ENCODE measurements at places on chromosomes 13 and 19.

DNA sequence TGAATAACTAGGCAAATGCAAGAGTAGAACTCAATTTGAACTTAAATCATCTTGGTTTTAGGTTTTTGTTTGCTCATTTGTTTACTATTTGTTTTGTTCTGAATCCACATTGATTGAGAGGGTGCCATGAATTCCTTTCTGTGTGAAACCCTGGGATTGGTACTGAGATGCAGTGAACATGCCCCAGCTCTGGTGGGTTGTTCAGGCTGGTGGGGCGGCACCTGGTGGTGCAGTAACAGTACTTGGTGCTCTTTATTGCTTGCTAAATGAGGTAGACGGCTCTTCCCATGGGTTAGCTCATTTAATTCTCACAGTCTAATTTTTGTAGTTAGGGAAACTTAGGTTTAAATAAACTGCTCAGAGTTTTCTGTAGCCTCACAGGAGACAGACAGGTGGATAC lies 48.4 kb downstream of the WASF3 start:
- peak; percentile 13 for DNase-seq

- no peak for DNase-seq
Measured at GRCh38 chr13:113989585-113990300, 15.9 kb upstream of the C13orf46 start.

DNA sequence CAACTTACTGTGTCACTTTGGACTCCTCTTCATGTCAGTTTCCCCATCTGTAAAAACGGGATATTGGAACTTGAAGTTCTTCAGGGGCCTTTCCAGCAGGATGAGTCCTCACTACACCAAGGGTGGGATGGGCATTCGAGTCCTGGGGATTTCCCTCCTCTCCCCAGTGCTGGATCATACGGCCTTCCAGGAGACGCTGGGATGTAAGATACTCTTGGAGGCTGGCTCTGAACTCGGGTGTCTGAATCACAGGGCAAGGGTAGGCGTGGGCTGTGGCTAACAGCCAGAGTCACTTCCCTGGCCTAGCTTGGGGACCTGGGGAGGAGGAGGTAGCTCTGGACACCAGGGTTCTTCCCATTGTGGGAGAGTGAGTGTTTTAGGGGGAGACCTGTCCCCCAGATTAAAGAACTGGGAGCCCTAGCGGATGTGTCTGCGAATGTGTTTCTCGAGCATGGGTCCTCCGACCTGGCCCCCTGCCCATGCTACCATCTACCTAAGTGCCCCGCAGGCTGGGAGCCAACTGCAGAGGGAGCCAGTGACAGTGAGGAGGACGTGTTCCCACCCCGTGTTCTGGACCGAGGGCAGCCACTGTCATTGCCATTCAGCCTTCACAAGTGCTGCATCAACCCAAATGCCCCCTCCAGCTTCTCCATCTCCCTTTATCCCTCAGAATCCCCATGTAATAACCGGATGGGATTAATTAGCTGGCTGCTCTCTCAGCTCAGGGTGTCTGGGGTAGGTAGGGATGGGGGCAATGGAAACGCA lies 2.4 kb upstream of the CYTH2 start:
- peak; percentile 56 for DNase-seq

DNA sequence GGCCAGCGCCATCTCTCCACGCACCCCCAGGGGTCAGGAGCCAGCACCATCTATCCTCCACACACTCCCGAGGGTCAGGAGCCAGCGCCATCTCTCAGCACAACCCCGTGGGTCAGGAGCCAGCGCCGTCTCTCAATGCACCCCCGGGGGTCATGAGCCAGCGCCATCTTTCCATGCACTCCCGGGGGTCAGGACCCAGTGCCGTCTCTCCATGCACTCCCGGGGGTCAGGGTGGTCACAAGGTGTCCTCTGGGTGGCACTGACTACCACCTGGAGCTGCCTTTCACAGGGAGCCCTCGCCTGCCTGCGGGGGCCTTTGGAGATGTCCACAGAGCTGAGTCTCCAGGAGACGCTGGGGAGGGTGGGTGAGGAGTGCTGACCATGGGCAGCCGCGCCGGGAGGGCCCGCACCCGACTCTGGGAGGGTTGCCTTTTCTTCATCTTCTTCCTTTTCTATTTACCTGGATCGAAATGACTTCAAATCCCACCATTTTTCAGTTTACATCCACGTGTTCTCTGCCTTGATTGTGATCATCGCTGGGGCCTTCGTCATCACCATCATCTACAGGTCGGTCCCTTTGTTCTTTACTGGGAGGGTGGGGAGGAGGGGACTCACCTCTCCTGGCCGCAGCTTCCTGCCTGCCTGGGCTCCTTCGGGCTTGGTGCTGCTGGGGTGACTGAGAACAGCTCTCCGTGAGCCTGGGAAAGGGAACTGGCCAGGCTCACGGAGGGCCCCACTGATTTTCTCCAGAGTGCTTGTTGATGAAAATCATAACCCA lies 19.1 kb downstream of the TEX29 start:
- DNase-seq = no peak

GRCh38 chr19:52494518-52494917 lies 33.0 kb upstream of the ZNF808 start:
- DNase-seq = no peak

DNA sequence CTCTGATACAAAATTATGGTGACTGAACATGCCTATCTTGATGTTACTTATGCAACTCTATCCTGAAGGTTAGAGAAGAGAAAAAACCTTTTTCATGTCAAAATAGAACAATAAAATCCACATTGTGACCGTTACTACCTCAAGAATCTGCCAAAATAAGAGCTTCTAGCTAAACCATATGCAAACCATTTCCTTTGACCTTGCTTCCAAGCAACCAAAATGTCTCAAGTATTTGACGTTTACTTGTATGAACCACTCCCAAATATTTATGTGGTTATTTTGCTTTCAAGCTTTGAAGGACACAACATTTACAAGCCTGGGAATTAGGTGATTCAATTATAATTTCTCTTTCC lies 13.9 kb downstream of the FOXO1 start:
- DNase-seq = no peak

DNA sequence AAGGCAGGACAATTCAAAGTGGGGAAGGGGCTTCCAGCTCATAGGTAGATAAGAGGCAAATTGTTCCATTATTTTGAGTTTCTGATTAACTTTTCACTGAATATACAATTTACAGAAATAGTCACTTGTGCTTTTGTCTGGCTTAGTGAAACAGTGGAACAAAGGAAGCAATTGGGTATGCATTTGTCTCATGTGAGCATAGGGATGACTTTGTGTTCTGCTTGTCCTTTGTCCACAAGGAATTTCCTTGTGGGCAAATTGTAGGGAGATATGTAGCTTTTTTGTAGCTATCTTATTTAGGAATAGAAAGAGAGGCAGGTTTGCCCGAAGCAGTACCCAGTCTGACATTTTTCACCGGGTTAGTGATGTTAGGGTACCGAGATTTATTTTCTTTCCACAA lies 1224.8 kb downstream of the SLITRK1 start:
- DNase-seq = no peak

DNA sequence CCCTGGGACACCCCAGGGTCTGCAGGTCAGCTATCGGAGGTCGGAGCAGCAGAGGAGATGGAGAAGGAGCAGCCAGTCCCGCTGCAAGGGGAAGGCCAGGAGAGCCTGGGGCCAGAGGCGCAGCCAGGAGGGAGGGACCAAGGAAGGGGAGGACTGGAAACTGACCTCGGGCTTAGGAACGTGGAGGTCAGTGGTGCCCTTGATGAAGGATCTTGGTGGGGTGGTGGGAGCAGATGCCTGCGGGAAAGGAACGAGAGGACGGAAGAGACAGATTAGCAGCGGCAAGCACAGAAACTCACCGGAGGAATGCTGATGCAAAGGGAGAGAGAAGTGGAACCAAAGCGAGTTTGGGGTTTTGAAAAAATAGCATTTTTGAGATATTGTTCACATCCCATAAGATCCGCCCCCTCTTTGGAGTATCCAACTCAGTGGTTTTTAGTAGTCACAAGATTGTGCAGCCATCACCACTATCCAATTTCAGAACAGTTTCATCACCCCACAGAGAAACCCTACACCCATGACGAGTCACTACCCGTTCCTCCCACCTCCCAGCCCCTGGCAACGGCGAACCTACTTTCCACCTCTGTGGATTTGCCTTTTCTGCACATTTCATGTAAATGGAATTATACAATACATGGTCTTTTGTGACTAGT lies 22.1 kb downstream of the PLEKHF1 start:
- DNase-seq = no peak

- no peak for DNase-seq
Measured at GRCh38 chr19:31541396-31541795, 192.2 kb upstream of the TSHZ3 start.

DNA sequence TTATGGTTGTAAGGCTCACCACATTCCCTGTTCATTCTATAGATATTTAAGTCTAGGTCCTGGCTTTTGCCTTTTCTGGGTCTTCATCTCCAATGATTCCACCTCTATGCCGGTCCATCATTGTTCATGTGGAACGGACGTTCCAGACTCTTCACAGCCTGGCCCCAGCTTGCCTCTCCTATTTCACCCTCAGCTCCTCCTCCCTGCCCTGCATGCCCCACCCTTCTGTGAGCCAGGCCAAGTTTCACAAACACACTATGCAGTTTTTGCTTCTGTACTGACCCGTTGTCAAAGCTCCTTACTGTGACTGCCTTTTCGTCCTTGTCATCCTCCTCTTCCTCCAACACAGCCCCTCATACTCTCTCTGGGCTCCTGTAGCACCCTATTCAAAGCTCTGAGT lies 31.3 kb downstream of the TEX26 start:
- DNase-seq = peak; percentile 11

DNA sequence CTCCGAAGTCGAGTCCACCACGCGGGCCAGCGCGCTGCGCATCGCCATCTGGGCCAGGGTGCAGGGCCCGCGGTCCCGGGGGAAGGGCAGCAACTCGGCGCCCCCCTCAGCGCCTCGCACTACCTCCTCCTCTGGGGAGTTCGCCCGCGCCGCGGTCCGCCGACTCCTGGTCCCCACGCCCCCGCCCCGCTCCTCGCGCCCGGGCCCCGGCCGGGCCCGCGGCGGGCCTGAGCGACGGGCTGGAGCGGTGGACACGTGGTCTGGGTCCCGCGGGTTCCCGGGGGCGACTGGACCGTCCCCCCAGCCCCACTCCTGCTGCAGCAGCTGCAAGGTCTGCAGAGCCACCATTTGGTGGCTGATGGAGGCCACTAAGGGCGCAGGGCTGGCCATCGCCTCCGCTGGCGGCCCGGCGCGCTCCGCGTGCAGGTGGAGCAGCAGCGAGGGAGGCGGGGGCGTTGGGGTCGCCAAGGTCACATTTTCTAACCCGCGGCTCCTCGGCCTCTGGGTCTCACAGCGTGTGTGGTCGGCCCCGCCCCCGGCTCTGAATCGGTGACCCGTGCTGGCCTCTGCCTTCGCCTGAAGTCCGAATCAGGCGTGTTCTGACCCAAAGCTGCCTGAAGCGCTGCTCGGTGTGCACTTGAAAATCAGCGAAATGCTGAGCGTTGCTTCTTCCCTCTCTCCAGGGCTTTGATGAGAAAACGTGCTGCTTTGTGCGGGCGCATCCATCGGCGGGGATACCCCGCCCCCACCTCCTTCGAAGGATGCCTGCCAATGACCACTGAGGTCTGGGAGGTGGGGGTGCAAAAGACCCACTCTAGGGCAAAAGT lies at the start of gene DLEU7:
DLEU7 (minus strand) TSS at position 436 of the 827 bp plus-strand sequence; CDS start at position 390, 46 bp downstream.
- DNase-seq = no peak

- no peak for DNase-seq
Measured at GRCh38 chr13:93620181-93620765, 393.7 kb downstream of the GPC6 start.

- no peak for DNase-seq
Measured at GRCh38 chr13:67052550-67053490, 177.3 kb downstream of the PCDH9 start.

DNA sequence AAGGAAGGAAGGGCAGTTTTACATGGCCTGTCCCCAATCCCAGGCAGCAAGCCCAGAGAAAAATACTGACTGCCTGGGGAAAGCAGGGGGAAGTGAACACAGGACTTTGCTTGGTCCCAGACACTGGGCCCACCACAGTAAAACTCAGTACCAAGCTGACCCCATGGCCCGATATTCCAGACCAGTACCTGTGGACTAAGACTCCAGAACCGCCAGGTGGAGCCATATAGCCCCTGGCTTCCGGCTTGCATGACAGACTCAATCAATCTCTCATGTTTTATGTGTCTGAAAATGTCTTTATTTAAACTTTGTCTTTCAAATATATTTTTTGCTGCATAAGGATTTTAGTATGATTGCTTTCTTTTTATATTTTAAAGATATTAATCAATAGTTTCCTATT lies 767.9 kb upstream of the SLITRK6 start:
- DNase-seq = no peak

DNA sequence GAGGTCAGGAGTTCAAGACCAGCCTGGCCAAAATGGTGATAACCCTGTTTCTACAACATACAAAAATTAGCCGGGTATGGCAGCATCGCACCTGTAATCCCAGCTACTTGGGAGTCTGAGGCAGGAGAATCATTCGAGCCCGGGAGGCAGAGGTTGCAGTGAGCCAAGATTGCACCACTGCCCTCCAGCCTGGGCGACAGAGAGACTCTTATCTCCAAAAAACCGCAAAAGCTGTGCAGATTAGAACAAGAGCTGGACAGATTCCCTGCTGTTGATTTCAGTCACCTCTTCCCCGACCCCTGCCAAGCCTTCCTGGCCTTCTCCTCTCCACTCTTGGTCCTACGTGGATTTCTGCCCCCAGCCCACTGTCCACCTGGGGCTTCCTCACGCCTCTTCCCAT lies 8.3 kb downstream of the CAMSAP3 start:
- DNase-seq = no peak

- DNase-seq = no peak
Measured at GRCh38 chr13:46086985-46087384, 17.8 kb downstream of the CPB2 start.

DNA sequence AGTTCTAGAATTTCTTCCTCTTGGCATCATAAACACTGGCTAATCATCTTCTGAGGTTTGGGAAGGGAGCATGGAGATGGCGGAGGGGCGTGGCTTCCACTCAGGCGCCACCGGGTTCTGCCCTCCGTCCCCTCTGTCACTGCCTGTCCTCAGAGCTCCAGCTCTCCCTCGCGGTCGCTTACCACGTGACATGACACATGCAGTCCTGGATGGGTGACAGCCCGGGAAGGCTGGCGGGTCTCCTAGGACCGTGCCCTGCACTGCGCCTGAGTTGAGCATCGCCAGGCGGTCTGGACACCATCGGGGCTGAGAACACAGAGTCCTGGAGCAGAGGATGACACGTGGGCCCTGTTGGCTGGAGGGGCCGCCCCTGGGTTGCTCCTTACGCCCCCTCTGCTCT lies 123.3 kb downstream of the RAB20 start:
- no peak for DNase-seq

DNA sequence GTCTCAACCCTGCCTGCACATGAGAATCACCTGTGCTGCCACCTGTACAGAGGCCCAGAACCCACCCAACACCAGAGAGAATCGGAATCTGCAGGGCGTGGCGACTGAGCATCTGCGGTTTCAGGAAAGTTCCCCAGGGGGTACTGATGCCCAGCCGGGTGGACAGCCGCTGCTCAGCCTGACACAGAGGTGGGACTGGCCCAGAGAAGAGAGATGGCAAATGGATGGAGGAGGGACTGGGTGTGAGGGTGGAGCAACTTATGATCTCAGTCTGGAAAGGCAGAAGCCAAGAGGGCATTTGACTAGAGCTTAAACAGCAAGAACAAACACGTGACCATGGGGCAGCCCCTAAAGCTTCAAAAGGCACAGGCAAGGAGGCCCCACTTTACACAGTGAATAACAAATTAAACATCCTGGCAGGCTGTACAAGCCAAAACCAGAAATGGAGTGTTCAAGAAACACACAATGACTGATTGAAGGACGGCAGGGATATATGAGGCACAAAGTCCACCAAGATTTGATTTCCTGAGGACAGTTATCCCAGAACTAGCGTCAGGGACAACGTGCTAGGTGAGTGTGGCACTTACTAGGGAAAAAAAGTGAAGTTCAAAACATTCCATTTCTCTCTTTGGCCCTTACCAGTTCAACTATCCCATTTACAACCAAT lies 3.1 kb downstream of the RANBP3 start:
- DNase-seq = no peak

- DNase-seq = no peak
Measured at GRCh38 chr19:55312621-55313512, 12.3 kb downstream of the TMEM150B start.
